ENCODE measurements at places on chromosomes 11 and 22. TPM values are rescaled to one million over a fixed set of nuclear protein-coding genes. Genes with fewer than 3 reads are reported as not detected.

The RAB36 gene
- total RNA-seq: 3.3 TPM

The OR56A1 gene
- total RNA-seq: not detected

The OR5B12 gene
- not detected for total RNA-seq

The MFRP gene
- not detected for total RNA-seq

The RBMXL2 gene
- total RNA-seq: 0.40 TPM

The HTR3A gene
- not detected for total RNA-seq

The SYT7 gene
- 0.36 TPM for total RNA-seq

The PHOX2A gene
- total RNA-seq: not detected

The DEUP1 gene
- not detected for total RNA-seq

The CXCR5 gene
- total RNA-seq: not detected

The WNT11 gene
- not detected for total RNA-seq

The RTCB gene
- 140 TPM for total RNA-seq

The GGT5 gene
- 2.3 TPM for total RNA-seq

The HYOU1 gene
- total RNA-seq: 193 TPM

The OR51I2 gene
- total RNA-seq: not detected

The GAB4 gene
- total RNA-seq: not detected

The TLCD5 gene
- 8.8 TPM for total RNA-seq

The CHADL gene
- total RNA-seq: 0.43 TPM

The DEFB131B gene
- total RNA-seq: not detected

The MS4A6A gene
- total RNA-seq: 0.40 TPM

The RIN1 gene
- 7.8 TPM for total RNA-seq

The CAPN1 gene
- total RNA-seq: 155 TPM

The TRIM66 gene
- total RNA-seq: 4.4 TPM

The ROM1 gene
- total RNA-seq: 3.7 TPM

The FGF4 gene
- total RNA-seq: not detected

The SLCO2B1 gene
- total RNA-seq: 0.27 TPM

The TNNT3 gene
- not detected for total RNA-seq

The VPREB3 gene
- total RNA-seq: not detected

The IL10RA gene
- not detected for total RNA-seq

The RIMBP3C gene
- not detected for total RNA-seq

The RHOD gene
- total RNA-seq: 5.2 TPM

The SAA4 gene
- total RNA-seq: not detected

The PDHX gene
- total RNA-seq: 45.1 TPM

The IGLL5 gene
- not detected for total RNA-seq

The ANO1 gene
- 0.27 TPM for total RNA-seq

The SLC25A1 gene
- 70.2 TPM for total RNA-seq

The PATE4 gene
- not detected for total RNA-seq

The SLC25A45 gene
- total RNA-seq: 2.1 TPM

The ZBED5 gene
- total RNA-seq: 38.3 TPM

The SLC5A1 gene
- not detected for total RNA-seq

The OR5P2 gene
- not detected for total RNA-seq

The EPS8L2 gene
- 2.9 TPM for total RNA-seq

The B3GAT3 gene
- 11.8 TPM for total RNA-seq

The NXPE2 gene
- not detected for total RNA-seq

The PTPN5 gene
- total RNA-seq: not detected

The TYMP gene
- total RNA-seq: 4.4 TPM

The RCOR2 gene
- 0.40 TPM for total RNA-seq

The MYRF gene
- total RNA-seq: 1.4 TPM

The EXPH5 gene
- total RNA-seq: 0.22 TPM

The NAALAD2 gene
- total RNA-seq: 0.66 TPM

The SEPTIN3 gene
- total RNA-seq: 0.13 TPM

The MRPL16 gene
- 52.3 TPM for total RNA-seq

The GNAZ gene
- total RNA-seq: 3.6 TPM

The OR2AG1 gene
- total RNA-seq: not detected

The B4GAT1 gene
- total RNA-seq: 20.2 TPM

The CADM1 gene
- 9.7 TPM for total RNA-seq

The PHLDB1 gene
- 115 TPM for total RNA-seq

Measured in thoracic aorta endothelial cell (primary cell).